NCI-H1694 (cell line): ENCODE measurements at places on chromosomes 5 and 9.
A peak's percentile ranks its signal among the peaks of the same experiment; 100 is the strongest.

- no peak for DNase-seq
Measured at GRCh38 chr5:177612215-177612673, 12.3 kb downstream of the B4GALT7 start.

DNA sequence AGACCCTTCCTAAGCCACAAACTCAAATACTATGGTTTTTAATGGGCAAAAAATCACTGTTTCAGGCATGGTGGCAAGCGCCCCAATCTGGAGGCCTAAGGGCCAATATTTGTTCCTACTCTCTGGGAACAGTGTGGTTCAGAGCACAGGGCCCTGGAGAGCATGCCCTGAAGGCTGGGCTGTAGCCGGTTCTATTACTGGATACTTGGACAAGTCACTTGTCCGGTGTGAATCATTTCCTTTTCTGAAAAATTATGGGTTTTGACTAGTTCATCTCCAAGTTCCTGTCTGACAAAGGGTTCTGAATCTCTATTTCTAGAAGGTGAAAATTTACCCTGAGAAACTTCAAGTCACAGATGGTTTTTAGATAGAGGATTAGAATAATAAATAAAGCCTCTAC is 75.0 kb downstream of the OTULIN start:
- DNase-seq = no peak

DNA sequence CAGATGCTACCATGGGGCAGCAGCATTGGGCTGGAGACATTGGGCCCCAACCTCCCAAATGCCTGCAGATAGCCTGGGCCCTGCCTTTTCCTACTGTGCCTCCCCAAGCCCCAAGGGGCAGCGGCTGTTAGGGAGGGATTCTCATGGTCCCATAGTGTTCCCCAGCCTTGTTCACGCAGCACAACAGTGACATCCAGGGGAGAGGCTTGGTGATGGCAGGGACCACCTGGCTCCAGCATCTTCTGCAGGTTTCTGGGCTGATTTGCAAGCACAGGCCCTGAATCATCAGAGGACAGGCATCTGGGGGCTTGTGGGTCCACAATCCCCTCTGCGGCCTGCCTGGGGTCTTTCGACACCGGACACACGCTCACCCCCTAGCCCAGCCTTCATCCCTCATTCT is 354.6 kb downstream of the SLIT3 start:
- DNase-seq = peak; percentile 17

DNA sequence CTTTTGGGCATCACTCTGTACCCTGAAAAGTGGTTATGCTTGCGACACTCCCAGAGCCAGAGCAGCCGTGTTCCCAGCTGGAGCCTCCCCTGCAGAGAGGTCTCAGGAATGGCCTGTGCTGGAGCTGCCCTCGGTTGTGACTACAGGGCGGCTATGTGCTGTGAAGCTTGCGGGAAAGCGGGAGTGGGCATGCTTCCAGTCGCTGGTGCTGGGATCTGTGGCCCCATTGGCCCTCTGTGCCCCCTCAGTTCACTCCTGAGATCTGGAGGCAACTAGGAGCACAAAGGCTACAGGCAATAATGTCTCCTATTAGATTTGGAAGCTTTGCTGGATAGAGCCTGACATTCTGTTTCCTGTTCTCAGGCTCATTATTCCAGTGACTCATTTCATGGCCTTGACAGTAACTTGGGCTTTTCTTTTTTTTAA is 56.9 kb downstream of the GPR107 start:
- no peak for DNase-seq

- DNase-seq = no peak
Measured at GRCh38 chr5:38835887-38836286, 9.9 kb upstream of the OSMR start.

GRCh38 chr5:78523314-78524193 is 125.0 kb downstream of the LHFPL2 start:
- DNase-seq = no peak

DNA sequence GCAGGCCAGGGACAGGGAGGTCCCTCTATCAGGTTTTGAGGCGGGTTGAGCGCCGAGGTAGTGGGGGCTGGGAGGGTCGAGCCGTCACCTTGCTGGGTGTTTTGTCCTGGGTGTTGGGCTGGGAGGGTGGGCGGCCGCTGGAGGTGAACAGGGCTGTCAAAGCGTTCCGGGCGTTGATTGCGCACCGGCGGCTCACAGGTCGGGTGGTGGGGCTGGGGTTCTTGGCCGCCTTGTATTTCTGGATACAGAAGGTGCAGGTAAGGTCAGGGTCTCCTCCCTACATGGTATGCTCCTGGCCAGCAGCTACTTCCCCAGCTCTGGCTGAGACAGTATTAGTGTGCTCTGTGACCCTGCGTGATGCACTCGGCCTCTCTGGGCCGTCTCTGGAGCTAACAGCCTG is 6.1 kb downstream of the BBLN start:
- no peak for DNase-seq

GRCh38 chr5:102946971-102947370 is 173.0 kb downstream of the GIN1 start:
- no peak for DNase-seq

DNA sequence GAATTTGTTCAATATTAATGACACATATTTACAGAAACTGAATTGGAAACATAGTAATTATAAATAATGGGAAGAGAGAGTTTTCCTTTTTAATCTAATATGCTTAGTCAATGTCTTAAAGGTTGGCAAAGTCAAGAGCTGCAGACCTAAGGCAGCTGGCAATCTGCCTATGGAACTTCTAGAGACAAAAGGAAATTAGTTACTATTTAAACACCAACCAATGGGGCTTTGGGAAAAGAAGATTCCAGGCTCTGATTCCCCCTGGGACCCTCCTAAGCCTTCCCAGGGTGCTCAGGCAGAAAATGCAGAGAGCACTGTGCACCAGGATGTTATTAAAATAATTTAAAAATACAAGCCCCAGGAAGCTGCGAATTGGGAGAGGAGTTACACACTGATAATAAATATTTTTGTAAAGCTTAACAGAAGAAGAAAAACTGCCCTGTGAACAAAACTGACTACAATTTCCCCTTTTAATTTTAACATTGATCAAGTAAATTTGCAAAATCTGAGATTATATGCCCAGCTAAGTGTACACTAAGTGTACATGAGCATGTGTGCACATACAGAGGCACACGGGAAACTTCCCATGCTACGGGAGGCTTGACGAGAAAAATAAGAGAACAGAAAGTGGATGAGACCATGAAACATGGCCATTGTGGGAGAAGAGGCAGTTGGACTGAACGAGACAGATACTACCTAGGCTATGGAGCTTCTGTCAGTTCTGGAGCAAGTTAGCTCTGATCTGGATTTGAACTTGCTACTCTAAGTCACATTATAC is 77.4 kb upstream of the ADAMTS16 start:
- DNase-seq = no peak

GRCh38 chr9:126298063-126298801 is 28.4 kb upstream of the MVB12B start:
- DNase-seq = peak; percentile 24

- no peak for DNase-seq
Measured at GRCh38 chr9:4654084-4654483, 8.0 kb upstream of the PLPP6 start.

DNA sequence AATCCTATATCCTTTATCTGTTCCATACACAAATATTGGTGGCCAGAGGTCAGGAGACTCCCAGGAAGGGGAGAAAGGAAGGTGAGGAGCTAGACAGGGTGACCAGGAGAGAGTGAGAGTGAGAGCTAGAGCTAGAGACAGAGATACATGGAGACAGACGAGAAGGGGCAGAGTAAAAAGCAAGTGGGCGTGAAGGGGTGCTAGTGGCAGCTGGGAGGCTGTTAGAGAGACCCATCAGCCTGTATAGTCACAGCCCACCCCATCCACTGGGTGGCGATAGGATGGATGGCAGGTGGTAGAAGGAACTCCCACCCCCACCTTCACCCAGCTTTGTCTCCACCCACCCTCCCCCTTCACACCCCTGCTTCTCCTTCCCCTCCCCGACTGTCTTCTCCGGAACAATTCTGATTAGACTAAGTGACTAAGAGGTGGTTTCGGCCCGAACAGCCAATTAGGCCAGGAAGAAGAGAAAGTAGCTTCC is 32.8 kb downstream of the PCDH1 start:
- DNase-seq = peak; percentile 73

- no peak for DNase-seq
Measured at GRCh38 chr5:140571105-140571504, 6.5 kb downstream of the SLC35A4 start.

DNA sequence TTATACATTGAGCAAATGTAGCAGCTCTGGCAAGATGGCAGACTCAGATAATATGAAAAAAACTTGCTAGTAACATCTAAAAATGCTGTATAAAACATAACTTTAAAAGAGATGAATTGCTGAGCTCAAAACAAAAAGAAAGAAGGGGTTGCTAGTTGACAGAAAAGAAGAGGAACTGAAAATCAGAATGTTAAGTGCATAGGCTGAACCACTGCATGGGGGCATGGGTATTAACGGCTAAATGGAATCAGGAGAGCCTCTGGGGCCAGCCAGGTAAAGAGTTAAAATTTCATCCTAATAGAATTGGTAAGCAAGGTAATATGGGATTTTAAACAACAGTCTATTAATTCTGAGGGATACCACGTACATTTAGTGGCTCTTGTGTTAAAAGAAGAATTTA is 146.8 kb downstream of the SMC2 start:
- no peak for DNase-seq
